Jurkat, Clone E6-1 (cell line): ENCODE measurements at places on chromosomes 5 and 9.

DNA sequence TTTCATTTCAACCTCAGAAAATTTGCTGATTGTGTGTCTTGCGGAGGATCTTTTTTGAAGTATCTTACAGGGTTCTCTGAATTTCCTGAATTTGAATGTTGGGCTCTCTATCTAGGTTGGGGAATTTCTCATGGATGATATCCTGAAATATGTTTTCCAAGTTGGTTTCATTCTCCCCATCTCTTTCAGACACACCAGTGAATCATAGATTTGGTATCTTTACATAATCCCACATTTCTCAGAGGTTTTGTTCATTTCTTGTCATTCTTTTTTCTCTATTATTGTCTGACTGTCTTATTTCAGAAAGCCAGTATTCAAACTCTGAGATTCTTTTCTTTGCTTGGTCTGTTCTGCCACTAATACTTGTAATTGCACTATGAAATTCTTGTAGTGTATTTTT, 456.9 kb downstream of the PRELID2 start:
- DNase-seq: no peak

- DNase-seq: no peak
These were observed 385.1 kb downstream of the SEMA5A start for GRCh38 chr5:9160747-9161146.

GRCh38 chr5:136073714-136074529, 45.1 kb downstream of the TGFBI start:
- no peak for DNase-seq

DNA sequence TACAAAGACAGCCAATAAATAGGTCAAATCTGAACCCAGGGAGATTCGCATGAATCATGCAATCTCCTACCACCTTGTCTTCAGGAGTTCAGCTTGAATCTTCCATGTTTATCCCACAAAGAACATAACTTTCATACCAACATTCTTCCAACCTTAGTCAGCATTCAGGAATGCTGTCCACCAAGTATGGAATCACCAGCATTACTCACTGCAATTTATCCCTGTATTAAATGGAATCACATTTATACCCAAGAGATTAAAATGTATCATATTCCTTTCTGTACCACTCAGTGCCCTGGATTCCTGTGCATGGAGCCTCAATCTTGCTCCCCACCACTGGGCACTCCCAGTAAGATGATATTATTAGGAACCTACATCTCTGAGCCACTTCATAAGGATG, 162.6 kb downstream of the GLIS3 start:
- DNase-seq: no peak

DNA sequence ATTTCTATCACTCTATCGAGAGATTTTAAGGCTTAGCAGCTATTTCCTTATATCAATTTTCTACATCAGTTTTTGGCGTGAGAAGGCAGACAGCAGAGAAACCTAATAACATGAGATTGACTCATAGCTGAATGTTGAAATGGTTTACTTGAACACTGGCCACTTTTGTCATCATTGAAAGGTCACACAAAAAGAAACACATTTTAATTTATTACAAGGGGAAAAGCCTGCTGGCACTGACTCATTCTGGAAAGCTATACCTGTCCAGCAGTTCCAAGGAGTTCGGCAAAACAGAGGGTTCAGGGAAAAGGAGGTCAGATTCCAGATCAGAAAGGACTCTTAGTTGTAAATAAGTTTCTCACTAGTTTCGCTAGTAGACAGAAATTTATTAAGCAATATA, 566.4 kb downstream of the DNAH5 start:
- DNase-seq: no peak

GRCh38 chr5:50420343-50420935, 20.6 kb downstream of the EMB start:
- no peak for DNase-seq

DNA sequence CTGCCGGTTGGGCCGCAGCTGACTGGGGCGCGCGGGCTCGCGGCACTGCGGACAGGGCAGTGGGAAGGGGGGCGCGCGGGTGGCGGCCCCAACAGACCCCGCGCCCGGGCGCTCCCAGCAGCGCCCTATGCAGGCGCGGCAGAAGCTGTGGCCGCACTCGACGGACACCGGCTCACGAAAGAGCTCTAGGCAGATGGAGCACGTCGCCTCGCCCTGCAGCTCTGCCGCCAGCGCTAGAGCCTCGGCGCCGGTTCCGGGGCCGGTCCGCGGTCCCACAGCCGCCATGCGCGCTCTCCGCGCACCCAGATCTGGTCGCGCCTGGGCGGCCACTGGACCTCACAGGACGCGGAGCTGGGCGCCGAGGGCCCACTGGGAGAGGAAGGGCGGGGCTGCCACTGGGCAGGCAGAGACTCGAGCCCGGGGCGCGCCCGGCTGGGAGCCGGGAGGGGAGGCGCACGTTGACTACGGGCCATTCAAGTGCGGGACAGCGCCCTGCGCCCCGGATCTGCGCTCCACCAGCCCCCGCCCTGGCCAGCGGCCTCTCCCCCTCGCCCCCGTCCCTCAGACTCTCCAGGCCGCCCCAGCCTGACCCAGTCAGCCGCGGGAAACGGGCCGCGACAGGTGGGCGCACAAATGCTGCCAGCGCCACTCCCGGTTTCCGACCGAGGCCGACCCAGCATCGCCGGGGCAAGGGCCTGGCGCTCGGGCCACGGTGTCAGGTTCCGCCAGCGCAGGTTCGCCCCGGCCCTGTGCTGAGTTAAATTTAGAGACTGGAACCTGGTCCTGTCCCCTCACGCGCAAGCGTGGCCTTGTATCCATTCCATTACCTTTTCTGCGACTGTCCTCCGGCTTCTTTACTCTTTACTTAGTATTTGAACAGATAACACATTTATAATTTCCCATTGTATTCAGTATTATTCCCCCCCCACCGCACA, at the start of gene TRIM7:
Gene TRIM7, minus strand, starts transcription at position 371 of the 935 bp plus-strand sequence. Its CDS starts 86 bp downstream, at position 285.
- DNase-seq: no peak

GRCh38 chr9:131635285-131635684, 90.0 kb downstream of the PRRT1B start:
- DNase-seq: no peak

DNA sequence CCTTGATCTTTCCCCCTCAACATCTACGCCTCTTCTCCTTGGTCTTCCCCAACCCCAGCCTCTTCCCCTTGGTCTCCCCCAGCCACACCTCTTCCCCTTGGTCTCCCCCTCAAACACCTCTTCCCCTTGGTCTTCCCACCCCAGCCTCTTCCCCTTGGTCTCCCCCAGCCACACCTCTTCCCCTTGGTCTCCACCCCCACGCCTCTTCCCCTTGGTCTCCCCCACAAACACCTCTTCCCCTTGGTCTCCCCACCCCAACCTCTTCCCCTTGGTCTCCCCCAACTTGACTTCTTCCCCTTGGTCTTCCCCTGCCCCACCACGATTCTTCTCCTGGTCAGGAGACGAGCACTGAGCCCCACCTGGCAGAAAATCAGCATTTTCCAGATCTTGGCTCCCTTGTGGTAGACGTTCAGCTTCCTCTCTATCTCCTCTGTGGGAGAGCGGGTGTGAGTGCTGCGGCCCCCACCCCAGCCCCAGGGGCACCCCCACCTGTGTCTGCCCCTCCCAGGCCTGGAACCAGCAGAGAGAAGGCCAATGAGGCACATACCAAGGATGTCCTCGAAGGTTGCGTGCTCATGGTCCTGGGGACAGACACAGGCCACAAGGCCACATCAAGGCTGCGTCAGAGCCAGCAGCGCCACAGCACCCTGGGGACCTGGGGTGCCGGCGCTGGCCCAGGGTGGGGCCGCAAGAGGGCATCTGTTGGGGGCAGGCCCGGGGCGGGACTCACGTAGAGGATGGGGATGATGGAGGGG, 7.0 kb downstream of the NSMF start:
- no peak for DNase-seq

GRCh38 chr9:82206490-82206889, 217.9 kb downstream of the SPATA31D1 start:
- DNase-seq: no peak

- no peak for DNase-seq
These were observed 245.0 kb upstream of the ACTBL2 start for GRCh38 chr5:57727591-57727990.

- no peak for DNase-seq
These were observed 532.4 kb downstream of the TLR4 start for GRCh38 chr9:118236625-118237024.

GRCh38 chr9:116236979-116237378, 83.4 kb downstream of the PAPPA start:
- no peak for DNase-seq

DNA sequence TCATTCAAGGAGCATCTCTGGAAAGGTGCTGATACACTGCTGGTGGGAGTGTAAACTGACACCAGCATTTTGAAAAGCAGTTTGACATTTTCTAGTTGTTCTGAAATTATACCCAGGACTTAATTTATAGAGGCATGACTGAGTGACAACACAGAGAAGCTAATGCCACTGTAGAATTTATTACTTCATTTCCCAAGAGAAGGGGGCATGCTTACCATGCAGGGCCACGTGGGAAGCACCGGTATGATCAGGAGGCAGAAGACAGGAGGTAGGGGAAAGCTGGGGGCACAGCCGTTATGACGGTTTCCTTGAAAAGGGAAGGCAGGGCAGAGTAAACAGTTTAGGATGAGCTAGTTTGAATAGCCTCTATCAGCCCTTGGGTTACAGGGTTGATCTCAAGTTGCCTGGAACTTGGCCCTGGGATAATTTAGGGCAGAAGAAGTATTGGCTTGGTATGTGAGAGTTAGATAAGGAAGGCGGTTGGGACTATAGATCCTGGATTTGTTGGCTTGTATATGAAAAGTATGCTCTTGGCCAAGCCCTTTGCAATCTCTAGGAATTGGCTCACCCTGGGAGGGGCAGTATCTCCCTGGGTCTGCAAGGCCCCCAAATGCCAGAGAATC, 305.7 kb downstream of the ENC1 start:
- no peak for DNase-seq
